Purkinje cell (primary cell): ENCODE measurements at places on chromosomes 7 and 10. TPM values are rescaled to one million over a fixed set of nuclear protein-coding genes. Genes with fewer than 3 reads are reported as not detected.

Gene COL17A1
- not detected in 2 replicates for polyA plus RNA-seq

Gene C10orf105
- polyA plus RNA-seq = not detected in 2 replicates

Gene OR6V1
- polyA plus RNA-seq = 1.2 TPM in 1 of 2 replicates, not detected in the other

Gene IL2RA
- polyA plus RNA-seq = not detected in 2 replicates

Gene FRMD4A
- polyA plus RNA-seq = 7.4 and 13.5 TPM in 2 replicates

Gene COL13A1
- polyA plus RNA-seq = 2.0 TPM in 1 of 2 replicates, not detected in the other

Gene CD36
- 0.32 TPM in 1 of 2 replicates, not detected in the other for polyA plus RNA-seq

Gene LIPK
- polyA plus RNA-seq = not detected in 2 replicates

Gene C10orf143
- polyA plus RNA-seq = 0.17 and 0.32 TPM in 2 replicates

Gene SLC26A3
- polyA plus RNA-seq = not detected in 2 replicates

Gene C10orf53
- polyA plus RNA-seq = 5.7 TPM in 1 of 2 replicates, not detected in the other

Gene ADAM12
- 1.7 and 2.5 TPM in 2 replicates for polyA plus RNA-seq

Gene PON1
- 2.5 TPM in 1 of 2 replicates, not detected in the other for polyA plus RNA-seq

Gene CABCOCO1
- polyA plus RNA-seq = not detected in 2 replicates

Gene SPAM1
- not detected in 2 replicates for polyA plus RNA-seq

Gene SEMA4G
- 40.3 and 76.9 TPM in 2 replicates for polyA plus RNA-seq

Gene ASZ1
- polyA plus RNA-seq = not detected in 2 replicates

Gene CLEC5A
- not detected in 2 replicates for polyA plus RNA-seq

Gene DPY19L1
- polyA plus RNA-seq = 17.0 and 17.3 TPM in 2 replicates

Gene PDAP1
- polyA plus RNA-seq = 25.4 and 43.5 TPM in 2 replicates

Gene NUDT13
- not detected in 2 replicates for polyA plus RNA-seq

Gene POLR1F
- 30.0 and 31.2 TPM in 2 replicates for polyA plus RNA-seq

Gene SUN3
- not detected in 2 replicates for polyA plus RNA-seq

Gene PPP3CB
- 163 and 177 TPM in 2 replicates for polyA plus RNA-seq

Gene MMRN2
- 0.46 and 0.52 TPM in 2 replicates for polyA plus RNA-seq

Gene LIPF
- polyA plus RNA-seq = not detected in 2 replicates

Gene HOXA7
- not detected in 2 replicates for polyA plus RNA-seq

Gene UMAD1
- 16.6 and 24.0 TPM in 2 replicates for polyA plus RNA-seq

Gene GSAP
- polyA plus RNA-seq = 18.9 and 26.4 TPM in 2 replicates

Gene RPP38
- polyA plus RNA-seq = 11.8 and 15.2 TPM in 2 replicates

Gene FAM221A
- polyA plus RNA-seq = 44.1 and 56.9 TPM in 2 replicates

Gene CACNB2
- 102 and 134 TPM in 2 replicates for polyA plus RNA-seq

Gene C10orf71
- not detected in 2 replicates for polyA plus RNA-seq

Gene OR2A5
- not detected in 2 replicates for polyA plus RNA-seq

Gene ST8SIA6
- polyA plus RNA-seq = not detected in 2 replicates

Gene AZGP1
- polyA plus RNA-seq = not detected in 2 replicates

Gene ANXA8L1
- not detected in 2 replicates for polyA plus RNA-seq

Gene TRPV5
- polyA plus RNA-seq = not detected in 2 replicates

Gene RPA3
- polyA plus RNA-seq = 168 and 197 TPM in 2 replicates

Gene PAX2
- polyA plus RNA-seq = not detected in 2 replicates

Gene ZWINT
- polyA plus RNA-seq = 3.2 and 4.4 TPM in 2 replicates

Gene SLIT1
- 13.6 TPM in 1 of 2 replicates, not detected in the other for polyA plus RNA-seq

Gene ITIH2
- polyA plus RNA-seq = 0.11 and 3.4 TPM in 2 replicates

Gene ENTPD7
- polyA plus RNA-seq = 0.15 and 0.18 TPM in 2 replicates

Gene GPR85
- polyA plus RNA-seq = 30.1 and 49.8 TPM in 2 replicates

Gene CCNY
- 15.1 and 18.4 TPM in 2 replicates for polyA plus RNA-seq

Gene PRKAR2B
- 55.7 and 56.7 TPM in 2 replicates for polyA plus RNA-seq

Gene FGFBP3
- 0.77 TPM in 1 of 2 replicates, not detected in the other for polyA plus RNA-seq

Gene H2BK1
- not detected in 2 replicates for polyA plus RNA-seq

Gene PTN
- 186 and 204 TPM in 2 replicates for polyA plus RNA-seq

Gene MALRD1
- 1.6 and 4.6 TPM in 2 replicates for polyA plus RNA-seq

Gene HOXA13
- polyA plus RNA-seq = not detected in 2 replicates

Gene BICC1
- not detected in 2 replicates for polyA plus RNA-seq

Gene AGAP5
- polyA plus RNA-seq = 0.27 and 2.5 TPM in 2 replicates

Gene VAX1
- polyA plus RNA-seq = 0.51 TPM in 1 of 2 replicates, not detected in the other
